ENCODE measurements at places on chromosomes 3 and 15. TPM values are rescaled to one million over a fixed set of nuclear protein-coding genes. Genes with fewer than 3 reads are reported as not detected.

DNA sequence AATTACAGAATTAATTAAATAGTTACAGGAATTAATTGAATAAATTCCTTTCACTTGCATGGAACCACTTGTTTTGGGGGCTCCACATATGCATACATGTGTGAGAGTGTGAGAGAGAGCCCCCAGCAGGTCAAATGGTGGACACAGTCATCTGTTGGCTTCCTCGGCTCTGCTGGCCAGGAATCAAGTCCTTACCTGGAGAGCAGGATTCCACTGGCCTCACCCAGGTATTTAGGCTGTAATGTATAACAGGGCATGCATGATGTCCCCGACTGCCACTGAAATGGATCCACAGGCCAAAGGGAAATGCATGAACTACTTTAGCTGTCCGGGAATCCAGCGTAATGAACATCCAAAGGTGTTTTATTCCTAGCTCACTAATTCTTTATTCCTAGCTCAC lies 139.7 kb upstream of the SMAD3 start:
- no peak for DNase-seq

- no peak for DNase-seq
Measured at GRCh38 chr15:25946241-25946805, 83.2 kb upstream of the ATP10A start.

DNA sequence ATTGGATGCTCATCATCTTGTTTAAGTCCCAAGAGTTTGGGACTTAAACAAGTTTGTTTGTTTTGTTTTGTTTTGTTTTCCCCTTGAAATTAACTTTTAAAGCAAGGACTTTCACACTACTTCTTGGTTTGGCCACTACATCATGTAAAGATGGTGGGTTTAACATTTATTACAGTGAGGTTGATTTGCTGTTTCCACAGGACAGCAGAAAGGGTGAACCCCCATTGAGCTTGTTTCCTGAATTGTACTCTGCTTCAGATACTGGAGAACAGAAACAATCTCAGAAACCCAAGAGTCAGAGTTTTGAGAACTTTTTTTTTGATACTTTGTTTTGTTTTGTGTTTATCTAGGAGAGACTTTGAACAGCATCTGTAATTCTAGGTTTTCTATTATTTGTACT lies 6.7 kb downstream of the POU1F1 start:
- DNase-seq, result no peak

GRCh38 chr3:44511238-44511566 lies 33.7 kb upstream of the ZNF445 start:
- DNase-seq, result no peak

- no peak for DNase-seq
Measured at GRCh38 chr3:160018959-160019358, 30.3 kb downstream of the IL12A start.

- DNase-seq, result no peak
Measured at GRCh38 chr15:58568157-58568571, 136.4 kb downstream of the LIPC start.

GRCh38 chr3:111415018-111415417 lies 127.0 kb upstream of the CD96 start:
- no peak for DNase-seq

DNA sequence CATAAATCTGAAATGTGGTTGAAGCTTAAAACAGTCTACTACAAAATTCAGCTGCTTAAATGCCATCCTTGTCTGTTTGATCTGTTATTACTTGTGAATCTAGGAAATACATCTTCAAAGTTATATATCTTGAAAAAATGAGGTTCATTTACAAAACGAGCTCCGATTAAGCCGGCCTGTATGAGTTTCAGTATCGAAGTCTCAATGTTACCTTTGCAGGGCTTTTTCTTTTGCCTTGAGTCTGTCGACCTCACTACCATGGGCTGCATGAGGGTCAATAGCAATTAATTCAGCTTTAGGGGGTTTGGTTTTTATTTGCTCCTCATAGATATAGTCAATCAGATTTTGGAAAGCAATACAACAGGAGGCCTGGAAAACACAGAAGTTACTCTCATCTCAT lies 23.2 kb downstream of the ERICH6 start:
- DNase-seq, result no peak

- DNase-seq, result no peak
Measured at GRCh38 chr3:48500656-48501055, 3.3 kb downstream of the SHISA5 start.

DNA sequence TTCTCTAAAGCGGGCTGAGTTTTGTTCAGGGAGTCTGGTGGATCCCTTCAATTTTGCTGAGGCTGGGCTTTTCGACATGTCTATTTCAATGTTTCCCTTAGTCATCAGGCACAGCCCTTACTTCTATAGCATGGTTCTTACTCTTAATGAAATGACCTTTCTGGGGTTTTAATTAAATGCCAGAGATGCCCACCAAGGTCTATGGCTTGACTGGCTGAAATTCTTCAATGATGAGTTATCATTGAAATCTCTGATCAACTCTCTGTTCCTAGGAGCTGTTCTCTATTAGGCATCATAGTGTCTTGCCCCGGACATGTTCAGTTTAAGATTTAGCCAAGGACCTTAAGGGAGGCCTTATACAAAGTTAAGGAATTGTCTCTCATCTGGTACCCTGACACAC lies 33.4 kb upstream of the KBTBD12 start:
- no peak for DNase-seq

- DNase-seq, result no peak
Measured at GRCh38 chr3:142057331-142057725, 92.0 kb downstream of the TFDP2 start.

DNA sequence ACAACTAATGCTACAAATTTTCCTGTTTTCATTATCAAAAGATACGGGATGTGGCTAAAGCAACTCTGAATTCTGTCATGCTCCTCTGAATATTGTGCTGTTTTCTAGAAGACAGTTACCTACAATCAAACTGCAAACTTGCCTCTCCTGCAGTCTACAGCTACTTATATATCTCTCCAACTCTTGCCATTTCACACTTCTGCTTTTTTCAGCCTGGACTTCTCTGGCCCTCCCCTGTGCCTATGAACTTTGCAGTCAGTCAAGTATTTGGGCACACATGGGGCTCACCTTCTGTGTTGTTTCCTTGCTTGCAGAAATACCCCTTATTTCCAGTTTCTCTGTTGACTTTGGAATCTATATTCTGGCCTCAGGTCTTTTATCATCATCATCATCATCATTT lies 575.6 kb downstream of the GRM7 start:
- no peak for DNase-seq

DNA sequence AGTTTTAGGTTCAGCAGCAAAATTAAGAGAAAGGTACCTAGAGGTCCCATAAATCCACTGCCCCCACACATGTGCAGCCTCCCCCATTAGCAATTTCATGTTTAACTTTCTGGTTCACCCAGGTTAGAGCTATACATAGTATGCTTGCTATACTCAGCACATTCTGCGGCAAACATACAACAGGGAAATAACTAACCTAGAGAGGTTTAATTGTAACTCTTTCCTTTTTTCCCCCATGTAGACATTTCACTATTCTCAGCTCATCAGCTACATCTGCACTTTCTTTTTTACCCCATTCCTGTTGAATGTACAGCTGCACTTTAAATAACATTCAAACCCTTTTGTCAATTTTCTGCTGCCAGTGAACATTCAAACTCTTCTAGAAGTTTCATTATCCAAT lies 21.1 kb downstream of the TFRC start:
- DNase-seq, result no peak

GRCh38 chr3:188198760-188199327 lies 44.9 kb downstream of the LPP start:
- no peak for DNase-seq

- DNase-seq, result peak; percentile 81
Measured at GRCh38 chr3:141426404-141427034, 58.2 kb downstream of the ZBTB38 start.

DNA sequence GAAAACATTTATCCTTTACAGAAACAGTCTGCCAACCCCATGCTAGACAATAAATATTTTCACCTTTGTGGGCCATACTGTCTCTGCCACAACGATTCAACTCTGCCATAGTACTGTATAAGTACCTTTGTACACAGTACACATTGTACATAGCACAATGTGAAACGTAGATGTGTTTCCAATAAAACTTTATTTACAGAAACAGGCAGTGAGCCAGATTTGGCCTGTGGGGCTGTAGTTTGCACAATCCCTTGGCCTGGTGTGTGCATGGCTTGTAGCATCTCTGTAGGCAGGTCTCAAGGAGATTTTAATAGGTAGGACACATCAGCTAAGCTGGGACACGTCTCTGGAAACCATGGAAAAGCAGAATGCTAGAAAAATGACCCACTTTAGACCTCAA lies 74.3 kb downstream of the TFG start:
- no peak for DNase-seq

DNA sequence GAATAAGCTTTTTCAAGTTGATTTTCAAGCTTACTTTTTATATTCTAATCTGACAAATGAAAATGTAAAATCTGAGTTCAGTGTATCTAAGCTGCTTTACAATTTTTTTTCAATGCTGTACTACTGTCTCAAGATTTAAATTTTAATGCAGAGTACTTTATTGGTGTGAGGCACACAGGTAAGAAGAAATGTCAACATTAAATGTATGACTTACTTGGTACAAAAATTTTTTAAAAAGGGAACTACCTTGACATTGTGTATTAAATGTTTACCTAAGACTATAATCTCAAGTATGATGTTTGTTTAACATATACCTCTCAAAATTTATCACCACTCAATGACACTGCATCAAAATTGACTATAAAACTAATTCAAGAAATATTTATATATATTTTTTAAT lies 62.7 kb downstream of the NECTIN3 start:
- no peak for DNase-seq

DNA sequence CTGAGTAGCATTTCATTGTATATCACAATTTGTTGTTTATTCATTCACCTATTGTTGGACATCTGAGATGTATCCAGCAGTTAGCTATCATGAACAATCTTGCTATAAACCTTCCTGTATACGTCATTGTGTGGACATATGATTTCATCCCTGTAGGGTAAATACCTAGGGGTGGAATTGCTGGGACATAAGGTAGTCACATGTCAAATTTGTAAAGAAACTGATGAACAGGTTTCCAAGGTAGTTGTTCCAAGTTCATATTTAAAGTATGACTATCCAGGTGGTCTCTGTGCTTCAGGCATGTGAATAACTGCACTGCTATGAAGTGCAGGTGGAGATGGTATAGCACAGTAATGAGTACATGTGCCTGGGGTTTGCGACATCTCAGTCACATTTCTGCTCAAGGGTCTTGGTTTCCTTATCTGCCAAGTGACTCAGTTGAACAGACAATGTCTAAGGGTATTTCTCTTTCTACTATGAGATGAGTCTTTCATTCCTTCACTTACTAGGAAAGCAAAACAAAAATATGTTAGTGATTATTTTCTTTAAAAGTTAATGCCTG lies 229.0 kb upstream of the HES1 start:
- no peak for DNase-seq

DNA sequence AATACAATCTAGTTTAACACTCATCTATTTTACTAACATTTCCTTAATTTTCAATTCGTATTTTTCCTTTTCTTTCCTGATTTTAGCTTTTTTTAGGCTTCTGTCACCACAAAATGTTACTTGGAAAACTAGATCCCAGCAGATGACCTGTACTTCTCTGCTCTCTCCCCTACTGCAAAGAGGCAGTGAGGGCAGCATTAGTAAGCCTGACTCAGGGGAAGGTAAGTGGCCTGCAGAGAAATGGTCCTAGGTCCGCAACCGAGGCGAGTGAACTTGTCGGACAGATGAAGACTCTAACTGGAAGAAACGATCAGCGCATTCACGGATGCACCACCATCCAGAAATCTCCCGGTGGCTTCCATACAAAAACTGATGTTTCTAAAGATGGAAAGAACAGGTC lies 20.4 kb downstream of the TMEM43 start:
- no peak for DNase-seq

- no peak for DNase-seq
Measured at GRCh38 chr3:14152233-14152962, 26.0 kb downstream of the XPC start.

GRCh38 chr3:46849686-46850467 lies 13.4 kb downstream of the MYL3 start:
- DNase-seq, result no peak

GRCh38 chr3:149401212-149401925 lies 23.9 kb upstream of the TM4SF1 start:
- DNase-seq, result no peak

- DNase-seq, result no peak
Measured at GRCh38 chr3:61497463-61497862, 63.9 kb upstream of the PTPRG start.

DNA sequence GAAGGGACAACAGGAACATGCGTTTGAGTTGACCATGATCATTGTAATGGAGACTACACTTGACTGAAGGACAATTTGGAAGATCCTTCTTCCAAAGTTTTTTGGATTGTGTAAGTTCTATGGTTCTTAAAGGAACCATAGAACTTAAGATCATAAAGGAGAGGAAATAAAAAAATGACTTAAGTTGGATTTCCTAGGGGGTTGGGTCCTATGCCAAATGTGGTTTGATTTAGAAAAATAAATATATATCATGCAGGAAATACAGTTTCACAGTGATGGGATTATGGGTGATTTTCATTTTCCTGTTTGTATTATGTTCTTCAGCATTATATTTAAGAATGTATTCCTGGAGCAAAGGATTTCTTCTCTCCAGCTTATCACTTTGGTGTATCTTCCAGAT lies 305.5 kb upstream of the DPH6 start:
- no peak for DNase-seq

- DNase-seq, result no peak
Measured at GRCh38 chr3:47406762-47407149, 25.9 kb downstream of the PTPN23 start.

DNA sequence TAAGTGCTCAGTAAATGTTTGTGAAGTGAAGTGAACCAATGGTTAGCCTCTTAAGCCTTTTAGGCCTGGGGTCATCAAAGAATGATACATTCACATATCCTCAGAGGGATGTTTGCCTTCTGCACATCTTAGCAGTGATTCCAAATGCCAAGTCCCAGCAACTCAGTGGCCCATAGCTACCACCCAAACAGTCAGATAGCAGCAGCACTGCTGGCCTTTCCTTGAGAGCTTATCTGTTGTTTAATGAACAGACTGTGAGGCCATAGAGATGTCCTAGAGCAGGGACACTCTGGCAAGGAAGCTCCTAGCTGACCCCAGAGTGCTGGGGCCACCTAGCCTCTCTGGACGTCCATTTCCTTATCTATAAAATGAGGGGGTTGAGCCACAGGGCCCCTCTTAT lies 86.8 kb downstream of the CYP19A1 start:
- DNase-seq, result no peak

AGBL1 gene
- 6.6 TPM for total RNA-seq

LEKR1 gene
- total RNA-seq, result 0.42 TPM

SLCO3A1 gene
- total RNA-seq, result 9.4 TPM

ACKR2 gene
- total RNA-seq, result 1.2 TPM

HTR3E gene
- total RNA-seq, result not detected

HDDC3 gene
- 13.2 TPM for total RNA-seq

ISLR gene
- 2.6 TPM for total RNA-seq

WWTR1 gene
- total RNA-seq, result 24.7 TPM

COL8A1 gene
- total RNA-seq, result 11.3 TPM

LTK gene
- 0.15 TPM for total RNA-seq

FGD5 gene
- total RNA-seq, result 14.6 TPM

PLCB2 gene
- total RNA-seq, result 4.6 TPM

CTDSPL gene
- total RNA-seq, result 6.8 TPM

Data from psoas muscle (tissue), 8 donors.